ENCODE measurements at places on chromosomes 5 and 9.

- no peak for DNase-seq
These were observed 485.7 kb upstream of the EDIL3 start for GRCh38 chr5:84870369-84870768.

DNA sequence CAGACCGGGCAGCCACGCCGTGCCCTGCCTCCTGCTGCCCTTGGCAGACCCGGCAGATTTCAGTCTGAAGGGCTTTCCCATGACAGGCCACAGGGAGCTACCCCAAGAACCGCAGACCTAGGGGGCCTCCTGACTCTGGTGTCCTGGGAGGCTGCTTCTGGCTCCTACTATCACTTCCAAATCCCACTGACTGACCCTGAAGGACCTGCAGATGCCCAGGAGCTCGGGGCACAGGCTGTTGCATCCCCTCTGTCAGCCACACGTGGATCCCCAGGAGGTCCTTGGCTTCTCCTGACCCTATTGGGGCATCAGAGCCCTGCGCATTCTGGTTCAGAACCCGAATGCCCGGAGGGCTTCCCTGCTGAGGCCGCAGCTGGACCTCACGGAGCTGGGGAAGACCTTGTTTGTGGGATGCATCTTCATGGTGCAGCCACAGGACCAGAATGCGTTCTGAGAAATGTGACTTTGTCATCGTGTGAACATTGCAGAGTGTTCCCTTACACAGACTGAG is 81.3 kb upstream of the IRX4 start:
- DNase-seq: no peak

- no peak for DNase-seq
These were observed 145.2 kb downstream of the RORB start for GRCh38 chr9:74642376-74642775.

- no peak for DNase-seq
These were observed 83.4 kb downstream of the CPLANE1 start for GRCh38 chr5:37165761-37166160.

DNA sequence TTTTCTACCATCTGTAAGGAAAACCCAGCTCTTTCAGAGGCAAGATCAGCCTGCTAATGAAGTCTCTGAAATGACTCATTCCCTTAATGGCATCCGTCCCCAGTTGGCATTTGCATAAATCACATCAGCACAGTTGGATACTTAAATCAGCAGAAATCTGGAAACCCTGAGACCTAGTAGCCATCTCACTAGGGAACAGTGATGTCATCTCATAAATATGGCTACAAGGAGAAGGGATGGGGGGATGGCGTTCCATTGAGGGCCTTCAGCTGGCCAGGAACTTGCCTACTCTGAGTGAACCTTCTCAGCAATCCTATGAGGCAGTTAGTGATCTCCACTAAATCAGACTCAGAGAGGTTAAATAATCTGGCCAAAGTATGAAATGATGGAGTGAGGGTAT is 81.8 kb downstream of the CMYA5 start:
- no peak for DNase-seq
